ENCODE measurements at places on chromosomes 13 and 19.
A peak's percentile ranks its signal among the peaks of the same experiment; 100 is the strongest.

GRCh38 chr19:46173886-46174480 is 25.9 kb downstream of the IGFL2 start:
- DNase-seq = no peak

GRCh38 chr13:99288089-99288488 is 19.1 kb downstream of the GPR183 start:
- DNase-seq = no peak

GRCh38 chr19:41887711-41888382 is 4.9 kb downstream of the ARHGEF1 start:
- no peak for DNase-seq

- no peak for DNase-seq
These were observed 6.7 kb downstream of the RNU6-9 start for GRCh38 chr19:900043-900301.

- DNase-seq = peak; percentile 86
These were observed 65.4 kb downstream of the GNG7 start for GRCh38 chr19:2636897-2637683.

DNA sequence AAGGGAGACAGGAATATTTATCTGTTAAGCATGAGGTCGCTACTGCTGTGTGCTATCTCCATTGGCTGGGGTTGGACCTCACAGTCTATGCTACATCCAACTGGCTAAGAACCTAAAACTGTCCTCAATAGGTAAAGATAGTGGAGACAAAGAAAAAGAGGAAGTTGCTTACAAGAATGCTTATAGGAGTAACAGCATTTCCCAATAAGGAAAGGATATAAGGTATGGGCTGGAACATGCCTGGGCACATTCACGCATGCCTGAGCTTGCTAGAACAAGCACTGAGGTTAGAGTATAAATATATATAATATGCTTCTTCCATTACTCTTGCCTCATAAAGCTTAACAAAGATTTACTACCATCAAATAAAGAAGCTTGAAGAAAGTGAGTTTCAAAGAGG is 47.9 kb upstream of the CEACAM21 start:
- DNase-seq = no peak

DNA sequence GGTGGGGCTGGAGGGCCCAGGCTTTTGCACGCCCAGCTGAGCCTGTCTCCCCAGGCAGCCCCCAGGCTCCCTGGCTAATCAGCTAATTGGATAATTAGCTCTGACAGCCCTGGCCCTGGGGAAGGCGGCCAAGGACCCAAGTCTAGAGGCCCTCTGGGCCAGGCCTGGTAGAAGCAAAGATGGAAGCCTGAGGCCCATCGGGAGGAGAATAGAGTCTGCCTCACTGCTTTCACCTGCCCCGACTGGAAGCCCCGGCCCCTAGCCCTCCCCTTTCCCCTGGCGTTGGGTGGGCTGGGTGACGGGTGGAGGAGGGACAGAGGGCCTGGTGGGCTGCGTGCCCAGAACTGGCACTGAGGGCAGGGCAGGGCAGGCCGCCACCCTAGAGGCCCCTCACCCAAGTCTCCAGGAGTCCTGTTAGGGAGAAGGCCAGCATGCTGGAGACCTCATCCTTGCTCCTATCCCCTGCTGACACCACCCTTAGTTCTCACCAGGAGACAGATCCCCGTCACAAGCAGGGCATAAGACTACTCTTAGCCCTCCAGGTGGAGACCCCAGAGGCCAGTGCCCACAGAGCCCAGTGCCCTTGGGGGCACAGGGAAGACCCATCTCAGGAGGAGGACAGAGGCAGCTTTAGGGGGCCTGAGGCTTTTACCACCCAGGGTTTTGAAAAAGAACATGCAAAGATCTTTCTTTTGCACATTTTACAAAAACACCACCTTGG is 12.0 kb downstream of the LYL1 start:
- no peak for DNase-seq

DNA sequence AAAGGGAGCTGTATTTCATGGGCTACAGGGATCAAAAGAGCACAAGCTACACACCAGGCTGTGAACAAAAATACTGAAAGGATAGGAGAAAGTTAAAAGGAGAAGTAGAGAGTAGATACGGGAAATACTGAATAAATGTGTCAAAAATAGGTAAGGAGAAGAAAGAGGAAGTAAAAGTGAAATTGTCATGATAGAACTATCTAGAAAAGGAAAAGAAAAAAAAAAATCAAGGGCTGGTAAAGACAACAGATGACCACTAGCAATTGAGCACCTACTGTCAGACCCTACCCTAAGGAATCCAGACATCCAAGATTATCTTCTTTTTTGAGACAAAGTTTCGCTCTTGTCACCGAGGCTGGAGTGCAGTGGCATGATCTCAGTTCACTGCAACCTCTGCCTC is 4.8 kb downstream of the RUBCNL start:
- DNase-seq = no peak

GRCh38 chr13:103194871-103195270 is 128.7 kb upstream of the SLC10A2 start:
- DNase-seq = no peak

- peak; percentile 60 for DNase-seq
These were observed 203.8 kb upstream of the SOX1 start for GRCh38 chr13:111862836-111863815.

DNA sequence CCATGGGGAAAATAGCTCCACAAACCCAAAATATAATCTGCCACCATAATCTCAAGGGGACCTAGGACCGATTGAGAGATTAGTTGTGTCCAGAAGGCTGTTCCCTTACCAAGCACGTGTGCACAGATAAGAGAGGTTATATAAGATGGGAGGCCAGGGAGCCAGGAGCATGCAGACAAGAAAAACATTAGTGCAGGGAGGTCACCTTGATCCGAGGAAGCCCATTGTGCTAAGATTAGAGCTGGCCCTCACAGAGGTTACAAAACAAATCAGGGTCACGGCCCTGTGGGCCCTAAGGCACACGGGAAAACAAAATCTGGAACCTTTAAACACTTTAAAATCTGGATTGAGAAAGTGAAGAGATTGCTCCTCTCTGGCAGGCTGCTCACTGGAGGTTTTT is 37.7 kb downstream of the RGCC start:
- DNase-seq = no peak

DNA sequence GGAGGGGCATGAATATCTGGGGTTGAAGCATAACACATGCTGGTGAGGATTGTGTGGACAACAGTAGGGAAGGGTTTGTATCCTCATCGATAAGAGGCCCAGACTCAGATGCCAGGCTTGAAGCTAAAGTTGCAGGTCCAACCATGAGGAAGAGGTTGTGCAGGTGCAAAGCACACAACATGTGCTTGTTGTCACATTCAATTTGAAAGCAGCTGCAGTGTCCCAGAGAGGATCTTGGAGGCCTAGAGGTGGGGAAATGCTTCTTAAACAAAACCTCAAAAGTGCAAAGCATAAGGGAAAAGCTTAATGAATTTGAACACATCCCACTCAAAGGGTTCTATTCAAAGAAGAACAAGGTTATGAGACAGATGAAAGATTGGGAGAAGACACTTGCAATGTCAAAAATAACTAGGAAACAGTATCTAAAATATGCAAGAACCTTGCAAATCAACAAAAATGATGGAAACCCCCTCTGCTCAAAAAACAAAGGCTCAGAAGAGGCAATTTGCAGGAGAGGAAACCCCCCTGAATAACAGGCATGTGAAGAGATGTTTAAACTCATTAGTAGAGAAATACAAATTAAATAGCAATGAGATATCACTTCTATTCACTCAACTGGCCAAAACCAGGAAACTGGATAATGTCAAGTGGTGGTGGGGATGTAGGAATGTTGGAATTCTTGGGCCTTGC is 187.1 kb downstream of the KATNAL1 start:
- no peak for DNase-seq

- DNase-seq = no peak
These were observed 383.4 kb downstream of the IRS2 start for GRCh38 chr13:109403012-109403421.

DNA sequence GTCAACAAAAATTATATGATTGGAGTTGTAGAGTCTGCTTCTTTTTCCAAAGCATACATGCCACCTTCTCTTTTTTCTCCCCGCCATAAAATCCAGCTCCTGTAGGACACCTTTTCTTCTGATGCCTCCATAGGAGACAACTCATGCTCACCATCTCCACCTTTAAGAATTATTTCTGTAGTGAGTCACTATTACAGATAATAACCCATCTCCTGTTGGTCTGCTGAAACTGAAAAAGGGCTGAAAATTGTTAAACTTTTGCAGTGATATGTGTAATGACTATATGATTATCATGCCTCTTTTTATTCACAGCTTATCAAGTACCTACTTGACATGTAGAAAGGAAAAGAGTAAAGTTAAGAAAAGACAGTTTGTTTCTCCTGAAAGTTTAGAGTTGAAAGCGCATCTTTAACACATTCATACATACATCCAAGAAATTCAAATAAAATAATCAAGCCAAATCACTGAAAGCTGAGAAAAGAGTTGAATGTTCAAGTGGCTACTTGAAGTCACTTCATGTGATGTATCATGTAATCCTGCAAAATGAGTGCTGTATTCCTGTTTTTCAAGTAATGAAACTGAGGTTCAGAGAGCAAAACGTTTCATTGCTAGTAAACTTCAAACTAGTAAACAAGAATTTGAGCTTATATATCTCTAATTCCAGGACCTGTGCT is 35.5 kb upstream of the LPAR6 start:
- no peak for DNase-seq

- no peak for DNase-seq
These were observed 15.7 kb downstream of the RASA3 start for GRCh38 chr13:114116734-114117133.

- no peak for DNase-seq
These were observed 15.4 kb downstream of the CERS4 start for GRCh38 chr19:8224394-8225145.

DNA sequence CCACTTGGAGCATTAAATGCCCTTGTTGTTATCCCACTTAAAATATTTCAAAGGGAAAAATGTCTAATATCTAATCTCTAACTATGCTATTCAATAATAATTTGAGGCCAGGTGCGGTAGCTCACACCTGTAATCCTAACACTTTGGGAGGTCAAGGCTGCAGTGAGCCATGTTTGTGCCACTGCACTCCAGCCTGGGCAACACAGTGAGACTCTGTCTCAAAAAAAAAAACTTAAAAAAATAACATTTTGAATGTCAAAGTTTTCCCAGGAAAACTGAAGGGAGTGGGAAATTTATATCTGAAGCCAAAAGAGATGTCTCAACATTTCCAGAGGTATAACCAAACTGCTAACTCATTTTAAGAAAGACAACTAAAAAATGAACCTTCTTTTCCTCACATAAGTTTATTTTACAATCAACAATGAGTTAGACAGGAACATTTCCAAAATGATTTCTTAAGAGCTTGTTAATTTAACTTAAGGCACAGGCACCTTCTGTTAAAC is 47.9 kb downstream of the CAB39L start:
- no peak for DNase-seq

DNA sequence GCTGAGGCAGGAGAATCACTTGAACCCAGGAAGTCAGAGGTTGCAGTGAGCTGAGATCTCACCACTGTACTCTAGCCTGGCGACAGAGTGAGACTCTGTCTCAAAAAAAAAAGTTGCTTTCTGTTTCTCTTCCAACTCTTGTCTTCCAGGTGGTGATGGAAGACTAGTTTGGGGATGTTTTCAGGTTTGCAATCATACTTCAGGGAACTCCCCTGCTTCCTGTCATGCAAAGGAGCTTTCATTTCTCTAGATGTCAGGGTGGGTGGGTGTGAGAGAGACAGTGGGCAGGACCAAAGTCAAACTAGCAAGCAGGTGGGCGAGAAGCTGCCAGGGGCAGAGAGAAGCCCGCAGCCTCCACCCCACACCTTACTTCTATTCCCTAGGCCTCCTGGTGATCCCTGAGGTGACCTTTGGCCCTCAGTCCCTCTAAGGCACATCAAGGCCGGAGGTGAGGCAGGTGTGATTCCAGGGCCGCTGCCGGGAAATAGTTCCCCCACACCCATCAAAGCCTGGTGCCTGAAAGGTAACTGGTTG is 25.7 kb downstream of the CCNE1 start:
- no peak for DNase-seq

- no peak for DNase-seq
These were observed 16.7 kb upstream of the CRTC1 start for GRCh38 chr19:18666784-18667183.

GRCh38 chr13:50923272-50923671 is 13.7 kb downstream of the RNASEH2B start:
- no peak for DNase-seq

DNA sequence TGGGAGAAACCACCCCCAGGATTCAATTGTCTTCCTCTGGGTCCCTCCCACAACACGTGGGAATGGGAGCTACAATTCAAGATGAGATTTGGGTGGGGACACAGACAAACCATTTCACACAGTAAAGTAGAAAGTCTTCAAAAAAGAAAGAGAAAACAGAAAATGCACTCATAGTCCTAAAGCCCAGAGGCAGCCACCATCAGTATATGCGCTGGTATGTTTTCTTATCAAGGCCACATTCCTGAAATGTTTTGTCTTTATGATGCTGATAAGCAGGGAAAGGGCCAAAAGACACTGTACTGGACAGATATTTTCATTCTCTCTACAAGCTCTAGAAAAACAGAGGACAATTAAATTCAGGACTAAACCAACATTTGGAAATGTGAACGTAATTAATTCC is 375.8 kb upstream of the TSHZ3 start:
- DNase-seq = no peak

DNA sequence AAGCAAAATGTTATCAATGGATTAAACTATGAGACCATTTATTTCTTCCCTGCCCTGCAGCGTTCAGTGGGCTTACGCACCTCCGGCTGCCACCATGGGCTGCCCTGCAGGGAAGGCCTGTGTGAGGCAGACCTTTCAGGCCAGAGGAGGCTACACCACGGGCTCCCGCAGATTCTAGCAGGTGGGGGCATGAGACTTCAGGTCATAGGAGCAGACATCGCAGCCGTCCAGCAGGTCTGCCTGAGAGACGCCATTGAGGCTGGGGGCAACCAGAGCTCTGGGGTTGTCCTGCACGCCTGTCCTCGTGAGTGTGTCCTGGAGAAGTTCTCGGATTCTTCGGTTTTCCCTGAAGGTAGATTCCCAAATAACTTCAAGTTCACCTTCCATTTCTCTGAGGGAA is 9.4 kb upstream of the SLC7A9 start:
- DNase-seq = peak; percentile 68

DNA sequence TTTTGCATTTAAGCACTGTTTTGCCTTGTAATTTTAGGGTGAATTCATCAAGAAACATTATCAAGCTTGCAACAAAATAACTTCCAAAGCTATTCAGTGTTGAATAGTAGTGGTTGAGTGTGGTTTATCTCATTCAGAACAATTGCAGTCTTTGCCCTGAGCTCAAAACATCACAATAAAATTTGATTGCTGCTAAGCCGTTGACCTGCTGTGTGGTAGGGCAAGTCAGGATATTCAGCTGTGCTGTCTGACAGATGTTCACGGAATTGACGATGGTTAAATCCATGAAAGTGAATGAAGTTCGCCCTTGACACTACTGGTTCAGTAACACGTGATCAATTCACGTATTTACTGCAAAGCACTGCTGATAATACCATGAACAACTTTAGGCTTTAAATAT is 66.9 kb downstream of the GJA3 start:
- no peak for DNase-seq

GRCh38 chr13:20702915-20703779 is at the start of gene IL17D:
TSS of gene IL17D (plus strand) at chr13:20703699. CDS start at chr13:20704002, 303 bp downstream.
- DNase-seq = no peak

DNA sequence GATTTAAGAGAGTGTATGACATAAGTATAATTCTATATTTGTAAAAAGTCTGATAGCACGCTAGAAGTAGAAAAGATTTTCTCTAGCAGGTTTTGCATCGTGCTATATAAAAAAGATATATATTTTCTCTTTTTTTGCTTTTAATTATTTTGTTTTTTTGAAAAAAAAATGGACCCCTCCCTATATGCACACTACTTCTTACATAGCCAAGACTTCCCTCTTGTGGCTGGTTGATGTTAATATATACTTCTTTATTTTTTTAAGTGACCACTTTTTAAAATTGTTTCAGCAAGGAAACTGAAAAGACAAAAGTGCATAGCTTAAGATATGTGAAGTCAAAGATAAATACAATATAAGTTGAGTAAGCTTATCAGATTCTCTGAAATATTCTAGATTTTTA is 1202.8 kb downstream of the DIAPH3 start:
- no peak for DNase-seq

Data from cardiac septum (tissue), 1 donor.